Tibial nerve (tissue), 4 donors: ENCODE measurements at places on chromosomes 5 and 9. TPM values are rescaled to one million over a fixed set of nuclear protein-coding genes. Genes with fewer than 3 reads are reported as not detected.
A peak's percentile ranks its signal among the peaks of the same experiment; 100 is the strongest.

The NUP214 gene
- 61.0 TPM for total RNA-seq

The SLC46A2 gene
- total RNA-seq = 0.22 TPM

The TRAF1 gene
- 12.3 TPM for total RNA-seq

The SLC34A1 gene
- not detected for total RNA-seq

The SH2D3C gene
- total RNA-seq = 4.2 TPM

The GCNT4 gene
- 1.5 TPM for total RNA-seq

The GDA gene
- total RNA-seq = 1.3 TPM

The PCDHB7 gene
- total RNA-seq = 5.1 TPM

The NUTM2F gene
- not detected for total RNA-seq

The PCDHA1 gene
- total RNA-seq = not detected

- H3K4me1 ChIP-seq = no peaks in the 10 kb centered on the region
- H3K36me3 ChIP-seq = peaks cover 5% of the 10 kb centered on the region
- H3K27ac ChIP-seq = no peak overlapping the region
- H3K4me3 ChIP-seq = no peak overlapping the region
- DNase-seq = no peak
Measured at GRCh38 chr5:81226949-81227348, 6.2 kb upstream of the CKMT2 start.

- H3K4me3 ChIP-seq = no peak overlapping the region
- no peaks in the 10 kb centered on the region for H3K4me1 ChIP-seq
- H3K27ac ChIP-seq = peak overlapping the region; percentile 68
- no peaks in the 10 kb centered on the region for H3K36me3 ChIP-seq
- H3K27me3 ChIP-seq = no peaks in the 10 kb centered on the region
Measured at GRCh38 chr5:72597456-72597948, 90.3 kb upstream of the ZNF366 start.

DNA sequence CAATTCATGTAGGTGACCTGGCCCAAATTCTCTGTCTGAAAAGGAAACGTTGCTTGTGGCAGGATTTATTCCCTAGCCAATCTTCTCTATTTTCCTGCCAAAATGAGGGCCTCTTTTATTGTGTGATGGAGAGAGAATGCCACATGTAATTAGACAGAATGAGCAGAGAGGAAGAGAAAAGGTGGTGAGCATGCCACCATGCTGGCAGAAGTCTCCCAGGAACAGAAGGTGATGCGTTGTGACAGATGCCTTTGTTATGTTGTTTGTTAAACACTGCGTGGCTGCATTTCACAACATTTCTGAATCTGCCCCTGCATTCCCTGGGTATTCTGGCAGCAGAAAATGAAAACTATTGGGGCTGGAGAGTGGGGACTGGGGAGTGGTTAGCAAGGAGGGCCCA is 577.6 kb downstream of the TLR4 start:
- no peak overlapping the region for H3K4me3 ChIP-seq
- no peak overlapping the region for H3K27ac ChIP-seq
- H3K27me3 ChIP-seq = no peaks in the 10 kb centered on the region
- no peaks in the 10 kb centered on the region for H3K4me1 ChIP-seq

- no peak for DNase-seq
- no peak overlapping the region for H3K27ac ChIP-seq
- no peaks in the 10 kb centered on the region for H3K4me1 ChIP-seq
Measured at GRCh38 chr5:169133531-169133930, 167.4 kb downstream of the SLIT3 start.

- no peak overlapping the region for H3K4me3 ChIP-seq
- no peaks in the 10 kb centered on the region for H3K4me1 ChIP-seq
- no peaks in the 10 kb centered on the region for H3K36me3 ChIP-seq
- DNase-seq = no peak
- H3K27me3 ChIP-seq = no peaks in the 10 kb centered on the region
Measured at GRCh38 chr5:106587-106986, 14.6 kb downstream of the PLEKHG4B start.

DNA sequence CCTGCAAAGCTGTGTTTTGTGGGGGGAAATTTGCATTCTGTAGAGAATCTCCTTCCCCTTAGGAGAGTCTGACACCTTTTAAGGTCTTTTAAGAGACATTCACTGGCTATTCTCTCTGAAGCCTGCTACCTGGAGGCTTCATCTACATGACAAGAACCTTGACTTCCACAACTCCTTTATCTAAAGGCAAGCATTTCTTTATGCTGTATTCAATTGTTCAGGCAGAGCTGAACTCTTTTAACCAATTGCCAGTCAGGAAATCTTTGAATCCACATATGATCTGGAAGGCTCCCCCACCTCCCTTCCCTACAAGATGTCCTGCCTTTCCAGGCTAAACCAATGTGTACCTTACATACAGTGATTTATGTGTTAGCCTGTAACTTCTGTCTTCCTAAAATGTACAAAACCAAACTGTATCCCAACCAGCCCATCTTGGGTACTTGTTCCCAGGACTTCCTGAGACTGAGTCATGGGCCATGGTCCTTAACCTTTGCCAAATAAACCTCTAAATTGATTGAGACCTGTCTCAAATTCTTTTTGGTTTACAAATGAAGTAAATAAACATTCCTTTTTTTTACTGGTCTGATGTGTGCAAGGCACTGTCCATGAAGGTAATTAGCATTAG is 9.9 kb downstream of the C9orf85 start:
- H3K36me3 ChIP-seq = no peaks in the 10 kb centered on the region
- H3K4me3 ChIP-seq = no peak overlapping the region
- H3K27me3 ChIP-seq = no peaks in the 10 kb centered on the region
- no peak overlapping the region for H3K27ac ChIP-seq

DNA sequence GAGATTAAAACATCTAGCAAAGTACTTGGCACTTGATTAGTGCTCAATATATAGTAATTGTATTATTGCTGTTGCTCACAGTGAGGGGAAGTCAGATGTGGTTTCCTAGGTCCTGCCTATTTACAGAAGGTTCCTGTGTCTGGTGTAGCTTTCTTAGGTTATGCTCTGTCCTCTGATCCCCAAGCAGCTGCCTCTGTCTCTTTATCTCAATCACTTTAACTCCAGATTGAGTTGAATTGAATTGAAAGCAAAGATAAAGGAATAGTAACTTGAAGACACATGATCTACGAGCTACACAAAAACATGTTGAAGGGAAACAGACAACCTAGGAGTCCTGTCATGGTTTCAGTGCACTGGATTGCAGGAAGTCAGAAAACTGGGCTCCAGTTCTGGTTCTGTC is 113.9 kb upstream of the ADAMTSL1 start:
- no peak overlapping the region for H3K27ac ChIP-seq
- peaks cover 27% of the 10 kb centered on the region for H3K4me1 ChIP-seq
- H3K36me3 ChIP-seq = no peaks in the 10 kb centered on the region
- H3K27me3 ChIP-seq = no peaks in the 10 kb centered on the region
- DNase-seq = no peak

GRCh38 chr9:86641970-86642369 is 287.8 kb upstream of the TUT7 start:
- peaks cover 4% of the 10 kb centered on the region for H3K4me1 ChIP-seq
- H3K36me3 ChIP-seq = no peaks in the 10 kb centered on the region
- DNase-seq = no peak
- no peak overlapping the region for H3K4me3 ChIP-seq
- H3K27me3 ChIP-seq = no peaks in the 10 kb centered on the region
- no peak overlapping the region for H3K27ac ChIP-seq

DNA sequence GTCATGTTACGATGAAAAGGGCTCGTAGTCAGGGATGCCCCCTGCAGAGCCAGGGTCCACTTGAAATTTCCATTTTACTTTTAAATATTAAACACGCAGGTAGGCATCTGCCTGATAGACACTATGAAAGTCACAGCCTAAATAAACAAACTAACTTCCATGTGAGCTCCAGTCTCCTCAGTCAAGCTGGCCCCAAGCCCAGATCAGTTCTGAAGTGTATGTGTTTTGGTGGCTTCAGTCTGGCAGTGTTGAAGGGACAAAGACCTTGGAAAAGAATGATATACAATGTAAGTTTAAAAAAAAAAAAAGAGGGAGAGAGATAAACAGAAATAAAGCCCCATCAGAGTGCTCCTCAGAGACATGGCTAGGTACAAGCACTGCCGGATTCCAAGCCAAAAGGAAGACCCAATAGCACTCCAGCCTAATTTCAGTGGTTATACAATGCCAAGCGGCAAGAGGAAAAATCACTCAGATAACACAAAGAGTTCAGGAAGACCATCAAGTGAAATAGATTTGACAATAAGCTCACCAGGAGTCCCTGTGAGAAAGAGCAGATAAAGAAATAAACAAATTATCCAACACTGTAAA is 181.0 kb downstream of the BNC2 start:
- peak overlapping the region; percentile 59 for H3K27ac ChIP-seq
- DNase-seq = peak; percentile 59
- H3K36me3 ChIP-seq = no peaks in the 10 kb centered on the region
- no peaks in the 10 kb centered on the region for H3K4me1 ChIP-seq
- no peak overlapping the region for H3K4me3 ChIP-seq

DNA sequence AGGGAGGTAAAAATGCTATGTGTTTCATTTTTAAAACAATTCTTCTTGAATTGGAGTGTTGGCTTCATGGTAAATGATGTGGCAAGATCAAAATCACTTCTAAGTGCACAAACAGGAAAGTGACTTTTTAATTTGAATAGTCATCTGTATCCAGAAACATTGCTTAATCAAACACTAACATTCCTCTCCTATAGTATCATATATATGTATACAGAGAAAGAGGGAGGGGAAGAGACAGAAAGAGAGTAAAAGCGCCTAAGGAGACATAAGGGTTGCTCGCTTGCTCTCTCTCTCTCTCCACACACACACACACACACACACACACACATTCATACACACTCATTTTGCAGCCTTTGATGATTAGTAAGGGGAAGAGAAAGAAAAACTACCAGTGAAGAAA is 95.4 kb upstream of the PRDM9 start:
- no peaks in the 10 kb centered on the region for H3K4me1 ChIP-seq
- H3K4me3 ChIP-seq = no peak overlapping the region
- no peaks in the 10 kb centered on the region for H3K27me3 ChIP-seq
- DNase-seq = no peak

DNA sequence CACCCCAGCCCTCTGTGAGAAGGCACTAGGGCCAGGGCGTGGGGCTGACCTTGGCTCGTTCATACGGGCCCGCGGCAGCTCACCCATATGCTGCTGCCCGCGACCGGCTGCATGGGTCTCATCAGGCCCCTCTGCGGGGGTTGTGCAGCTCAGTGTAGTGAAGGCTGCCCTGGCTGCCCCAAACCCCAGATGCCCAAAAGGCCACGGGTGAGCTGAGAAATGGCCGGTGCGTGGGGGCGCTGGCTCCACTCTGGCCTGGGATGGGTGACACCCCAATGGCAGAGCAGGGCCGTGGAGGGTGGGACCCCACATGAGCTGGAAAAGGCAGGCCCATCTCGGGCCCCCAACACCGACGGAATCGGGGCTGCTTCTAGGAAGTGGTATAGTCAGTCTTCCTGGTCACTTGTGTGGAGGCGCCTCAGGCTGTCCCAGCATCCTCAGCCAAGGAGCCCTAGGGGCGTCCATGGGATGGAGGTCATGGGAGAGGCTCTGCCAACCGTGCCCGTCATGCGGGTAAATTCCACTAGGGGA is 19.4 kb upstream of the LRRC14B start:
- no peaks in the 10 kb centered on the region for H3K4me1 ChIP-seq
- no peaks in the 10 kb centered on the region for H3K27me3 ChIP-seq
- no peak overlapping the region for H3K27ac ChIP-seq
- H3K4me3 ChIP-seq = no peak overlapping the region
- H3K36me3 ChIP-seq = no peaks in the 10 kb centered on the region

- no peak for DNase-seq
- no peaks in the 10 kb centered on the region for H3K4me1 ChIP-seq
- no peak overlapping the region for H3K4me3 ChIP-seq
- no peak overlapping the region for H3K27ac ChIP-seq
- no peaks in the 10 kb centered on the region for H3K27me3 ChIP-seq
Measured at GRCh38 chr5:53246042-53246836, 136.7 kb upstream of the MOCS2 start.
